ENCODE measurements at places on chromosomes 7 and 10.

DNA sequence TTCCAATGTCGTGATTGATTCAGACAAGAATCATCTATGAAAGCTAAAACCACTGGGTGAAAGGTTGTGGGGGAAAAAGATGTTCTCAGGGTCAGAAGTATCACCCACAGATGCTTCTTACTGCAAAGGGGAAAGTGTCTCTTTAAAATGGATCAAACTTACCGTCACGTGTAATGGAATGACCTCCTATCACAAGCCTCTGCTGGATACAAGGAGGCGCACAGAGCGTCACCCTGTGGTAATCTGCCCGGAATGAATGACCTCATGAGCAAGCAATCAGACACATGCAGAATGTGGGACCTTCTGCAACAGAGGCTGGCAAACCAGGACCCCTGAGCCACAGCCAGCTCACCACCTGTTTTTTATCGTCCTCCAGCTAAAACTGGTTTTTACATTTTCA, 33.0 kb downstream of the WIPF3 start:
- DNase-seq = no peak

- DNase-seq = no peak
Measured at GRCh38 chr7:28891192-28891875, 66.8 kb downstream of the TRIL start.

- DNase-seq = no peak
Measured at GRCh38 chr7:133275446-133276095, 22.7 kb downstream of the EXOC4 start.

- no peak for DNase-seq
Measured at GRCh38 chr7:135911099-135911498, 66.1 kb downstream of the MTPN start.

- DNase-seq = no peak
Measured at GRCh38 chr10:86538547-86538946, 17.0 kb upstream of the WAPL start.

GRCh38 chr10:60384011-60384410, 5.7 kb downstream of the ANK3 start:
- DNase-seq = no peak

- no peak for DNase-seq
Measured at GRCh38 chr10:114869520-114869892, 47.9 kb downstream of the FHIP2A start.

DNA sequence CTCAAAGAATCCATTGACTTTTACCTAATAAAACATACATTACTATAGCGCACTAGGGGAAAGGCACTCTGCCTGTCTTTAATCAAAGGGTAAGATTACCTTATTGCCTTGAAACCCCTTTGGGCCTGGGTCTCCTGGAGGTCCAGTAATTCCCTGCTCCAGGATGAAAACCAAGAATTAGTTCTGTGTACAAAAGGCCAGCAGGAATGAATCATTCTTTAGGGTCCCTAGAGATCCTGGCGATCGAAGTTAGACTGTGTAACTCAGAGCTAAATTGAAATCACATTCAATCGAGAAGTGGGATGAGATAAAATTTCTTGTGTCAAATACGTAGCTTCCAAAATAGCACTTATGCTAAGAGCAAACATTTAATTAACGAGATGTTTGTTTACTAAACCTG, 29.8 kb downstream of the COL28A1 start:
- DNase-seq = no peak

DNA sequence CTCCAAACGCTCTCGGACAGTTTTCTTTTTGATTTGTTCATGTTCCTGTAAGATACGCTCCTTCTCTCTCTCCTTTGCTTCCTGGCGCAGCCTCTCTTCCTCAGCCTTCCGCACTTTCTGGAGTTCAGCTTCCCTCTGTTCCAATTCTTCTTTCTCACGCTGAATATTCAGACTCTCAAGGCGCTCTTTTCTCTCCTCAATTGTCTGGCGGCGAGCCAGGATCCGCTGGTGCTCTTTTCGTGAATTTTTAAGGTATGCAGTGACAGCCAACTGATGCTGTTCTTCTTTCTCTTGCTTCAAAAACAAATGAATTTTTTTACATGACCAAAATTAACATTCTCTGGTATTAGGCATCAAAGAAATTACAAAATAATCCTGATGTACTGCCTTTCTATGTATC, 22.6 kb downstream of the EIF3A start:
- no peak for DNase-seq

DNA sequence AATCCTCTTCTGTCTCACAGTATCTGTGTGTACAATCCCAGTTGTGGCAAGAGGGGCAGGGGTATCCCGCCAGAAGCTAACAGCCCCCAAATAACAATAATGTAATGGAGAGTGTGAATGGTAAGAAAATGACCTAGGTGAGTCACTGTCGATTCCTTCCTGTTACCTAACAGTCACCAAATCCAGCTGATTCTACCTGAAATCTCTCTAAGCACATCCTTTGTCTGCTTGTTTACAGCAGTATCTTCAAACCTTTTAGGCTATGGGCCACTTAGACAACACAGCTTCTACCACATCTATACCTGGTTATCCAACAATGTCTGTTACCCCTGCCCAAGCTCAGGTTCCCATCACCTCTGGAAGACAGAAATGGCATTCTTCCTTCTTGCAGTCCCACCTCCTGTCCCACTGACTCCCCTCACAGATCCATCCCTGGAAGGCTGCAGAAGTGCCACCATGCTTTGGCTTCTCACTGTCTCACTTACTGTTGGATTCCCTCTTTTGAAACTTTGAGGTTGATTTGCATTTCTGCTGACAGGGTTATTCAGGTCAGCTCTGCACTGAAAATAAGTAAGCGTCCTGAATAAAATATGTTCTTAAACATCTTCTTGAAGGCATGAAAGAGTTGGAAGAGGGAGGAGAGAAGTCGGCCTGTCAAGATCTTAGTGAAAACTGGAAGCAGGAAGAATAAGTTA, 13.1 kb downstream of the PIP4K2A start:
- no peak for DNase-seq
